Large intestine (tissue), 12 donors: ENCODE measurements at places on chromosomes 1 and 21. TPM values are rescaled to one million over a fixed set of nuclear protein-coding genes. Genes with fewer than 3 reads are reported as not detected.
A peak's percentile ranks its signal among the peaks of the same experiment; 100 is the strongest.

Gene XKR8
- 7.8 TPM for polyA plus RNA-seq

Gene CTSE
- polyA plus RNA-seq, result 19.6 TPM

GRCh38 chr21:45251635-45252447, 35.9 kb downstream of the POFUT2 start:
- no peak for DNase-seq

DNA sequence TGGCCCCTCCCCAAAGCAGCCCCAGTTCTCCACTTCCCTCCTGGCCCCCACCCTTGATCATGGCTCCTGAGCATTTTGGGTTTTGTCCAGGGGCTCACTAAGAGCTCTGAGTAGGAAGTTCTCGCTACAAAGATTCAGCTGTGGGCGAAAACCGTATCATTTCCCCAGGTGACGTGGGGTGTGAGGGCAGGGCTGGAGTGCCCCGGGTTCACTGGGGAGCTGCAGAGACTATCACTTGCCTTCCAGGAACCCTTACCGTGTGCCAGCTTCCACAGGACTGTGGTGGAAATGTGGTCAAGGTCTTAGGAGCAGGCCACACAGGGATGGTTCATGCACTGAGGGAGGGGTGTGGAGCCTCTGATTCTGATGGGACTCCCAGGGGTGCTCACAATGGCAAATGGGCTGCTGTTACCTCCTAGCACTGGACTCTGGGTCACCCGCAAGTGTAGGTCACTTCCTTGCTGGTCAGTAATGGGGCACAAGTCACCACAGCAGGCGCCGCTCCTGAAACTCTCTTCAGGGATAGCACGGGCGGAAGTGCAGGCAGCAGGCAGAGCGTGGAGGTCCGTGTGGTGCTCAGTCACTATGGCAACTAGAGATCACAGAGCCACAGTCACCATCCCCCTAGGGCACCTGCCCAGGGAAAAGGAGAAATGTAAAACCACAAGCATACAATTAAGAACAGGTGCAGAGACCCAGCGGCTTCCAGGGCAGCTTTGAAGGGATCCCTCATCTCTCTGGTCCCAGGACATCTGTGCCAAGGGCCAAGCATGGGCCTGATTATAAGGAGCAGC, 35.4 kb downstream of the RSPH1 start:
- DNase-seq, result peak; percentile 78

- no peak for DNase-seq
Measured at GRCh38 chr21:42505090-42505726, 8.4 kb upstream of the SLC37A1 start.

DNA sequence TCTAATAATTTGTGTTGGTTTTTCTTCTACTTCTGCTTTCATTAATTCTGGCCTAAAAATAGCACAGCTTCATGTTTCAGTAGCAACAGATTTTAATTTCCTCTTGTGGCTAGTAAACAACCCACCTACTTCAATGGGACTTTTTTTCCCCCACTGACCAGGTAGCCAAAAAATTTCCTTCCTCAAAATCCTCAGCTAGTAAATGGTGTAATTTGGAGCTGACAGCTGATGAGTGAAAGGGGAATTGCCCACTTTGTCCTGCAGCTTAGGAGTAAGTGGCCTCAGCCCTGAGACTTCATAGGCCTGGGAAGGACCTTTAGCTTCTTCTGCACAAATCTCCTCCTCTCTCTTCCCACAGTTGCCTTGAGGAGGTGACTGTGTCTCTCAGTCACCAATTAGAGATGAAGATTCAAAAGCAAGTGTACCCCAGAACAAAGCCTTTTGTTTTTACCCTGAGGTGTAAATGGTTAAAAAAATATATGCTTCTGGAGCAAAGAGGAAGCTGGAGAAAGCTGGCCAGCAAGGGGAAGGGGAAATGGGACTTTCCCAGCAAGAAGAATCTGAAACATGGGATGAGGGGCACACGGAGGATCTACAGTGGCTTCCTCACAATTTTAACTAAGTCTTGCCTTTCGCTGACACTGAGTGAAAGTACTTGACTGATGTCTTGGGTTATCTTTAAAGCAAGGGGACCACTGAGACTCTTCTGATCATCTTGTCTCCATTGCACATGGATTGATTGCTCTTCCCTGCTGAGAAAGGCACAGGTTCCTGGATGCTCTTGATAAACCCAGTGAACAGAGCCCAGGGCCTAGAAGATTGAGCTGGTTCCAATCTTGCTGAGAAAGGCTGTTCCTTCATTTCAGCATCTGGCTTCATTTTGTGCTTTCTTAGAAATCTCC, 35.8 kb upstream of the VCAM1 start:
- no peak for DNase-seq

DNA sequence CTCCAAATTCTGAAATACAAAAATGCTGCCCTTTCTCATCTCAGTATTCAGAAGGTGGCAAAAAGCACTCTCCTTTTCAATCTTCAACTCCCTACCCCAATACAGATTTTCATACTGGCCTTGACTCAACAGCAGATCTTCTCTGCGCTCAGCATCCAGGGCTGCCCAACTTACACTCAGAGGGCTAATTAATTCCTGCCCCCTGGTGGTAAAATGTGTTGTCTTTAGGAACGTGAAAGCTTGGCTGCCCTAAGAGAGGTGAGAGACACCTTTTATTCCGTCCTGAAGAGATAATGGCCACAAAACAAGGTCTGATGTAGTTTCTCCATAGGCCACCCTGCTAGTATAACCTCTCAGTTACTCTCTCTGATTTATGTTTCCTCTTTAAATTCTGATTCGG, 25.0 kb downstream of the KRTAP24-1 start:
- no peak for DNase-seq

- DNase-seq, result no peak
Measured at GRCh38 chr21:46116189-46116775, 18.4 kb downstream of the COL6A2 start.

GRCh38 chr1:84135341-84135740, 8.7 kb upstream of the PRKACB start:
- DNase-seq, result no peak

GRCh38 chr21:42007356-42007940, 2.7 kb downstream of the ZBTB21 start:
- DNase-seq, result no peak
